ENCODE measurements at places on chromosomes 6 and 20.
A peak's percentile ranks its signal among the peaks of the same experiment; 100 is the strongest.

GRCh38 chr6:158762787-158763433 lies 56.3 kb downstream of the EZR start:
- DNase-seq, result no peak

GRCh38 chr6:138321934-138322333 lies 55.8 kb upstream of the SMIM28 start:
- no peak for DNase-seq

DNA sequence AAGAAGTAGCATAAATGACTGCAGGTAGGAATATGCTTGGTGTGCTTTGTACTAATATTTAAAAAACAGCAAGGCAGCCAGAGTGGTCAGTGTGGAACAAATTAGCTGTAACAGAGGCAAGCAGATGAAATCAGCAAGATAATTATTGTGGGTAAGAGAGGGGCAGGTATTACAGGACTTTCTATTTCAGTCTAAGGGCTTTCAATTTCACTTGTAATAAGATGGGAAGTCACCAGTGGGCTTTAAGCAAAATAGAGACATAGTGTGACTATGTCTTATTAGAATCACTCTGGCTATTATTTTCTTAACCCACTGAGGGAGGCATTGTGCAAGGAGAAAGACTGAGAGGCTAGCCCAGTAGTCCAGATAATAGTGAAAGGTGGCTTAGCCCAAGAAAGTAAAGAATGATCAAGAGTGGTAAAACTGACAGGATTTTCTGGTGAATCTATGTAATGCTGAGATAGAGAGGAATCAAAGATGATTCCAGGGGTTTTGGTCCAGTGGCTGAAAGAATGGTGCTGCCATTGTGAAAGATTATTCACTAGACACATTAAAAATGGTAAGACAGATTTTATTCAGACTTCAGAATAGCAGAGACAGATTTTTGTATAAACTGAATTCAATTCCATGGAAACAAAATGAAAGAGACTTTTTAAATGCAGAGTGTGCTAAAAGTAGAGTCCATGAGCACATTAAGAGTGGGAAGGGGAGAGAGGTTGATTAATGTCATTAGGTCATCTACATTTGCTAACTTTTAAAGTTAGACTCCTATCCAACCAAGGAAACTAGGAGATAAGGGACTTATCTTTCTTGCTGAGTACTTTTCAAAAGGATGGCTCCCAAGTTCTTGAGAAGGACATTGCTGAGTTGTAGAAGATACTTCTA lies 1136.0 kb downstream of the HACE1 start:
- DNase-seq, result no peak

DNA sequence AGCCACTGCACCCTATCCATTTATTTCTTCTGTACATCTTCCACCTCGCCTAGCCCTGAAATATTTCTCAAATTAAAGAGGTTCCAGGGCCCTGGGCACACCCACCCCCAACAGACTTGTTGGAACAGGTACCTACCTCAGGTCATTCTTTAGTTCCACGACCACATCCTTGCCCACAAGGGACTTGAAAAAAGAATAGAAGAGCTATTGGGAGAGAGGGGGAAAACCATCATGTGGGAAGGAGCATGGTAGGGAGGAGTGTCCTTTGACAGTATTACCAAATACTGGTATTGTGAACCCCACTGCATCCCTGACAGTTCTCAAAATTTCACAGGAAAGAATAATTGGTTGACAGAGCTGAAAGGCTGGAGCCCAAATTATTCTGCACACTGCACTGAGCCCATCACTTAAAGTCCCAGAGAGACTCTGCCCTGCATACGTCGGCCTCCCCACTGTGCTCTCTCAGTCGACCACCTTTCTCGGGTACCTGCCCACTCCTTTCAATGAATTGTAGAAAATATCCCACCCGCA lies 762 bp downstream of the LSM2 start:
- DNase-seq, result no peak

GRCh38 chr6:139327038-139327437 lies 35.2 kb upstream of the TXLNB start:
- DNase-seq, result no peak

GRCh38 chr6:63821442-63821841 lies 185.8 kb downstream of the PHF3 start:
- DNase-seq, result no peak

DNA sequence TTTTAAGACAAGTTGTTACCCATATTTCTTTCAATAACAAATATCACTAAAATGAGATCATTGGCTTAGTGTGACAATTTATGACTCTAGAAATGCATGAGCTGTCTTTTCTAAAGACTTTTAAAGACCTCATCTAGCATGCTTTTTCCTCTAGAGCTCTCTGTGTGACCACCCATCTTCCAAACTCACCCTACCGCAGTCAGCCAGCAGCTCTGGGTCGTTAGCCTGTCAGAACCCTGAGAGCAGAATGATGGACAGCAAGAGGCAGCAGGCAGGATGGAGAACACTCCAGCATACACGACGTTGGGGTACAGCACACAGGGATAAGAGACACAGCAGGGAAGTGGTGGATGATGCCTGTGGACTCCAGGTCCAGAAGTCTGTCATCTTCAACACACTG lies 45.1 kb upstream of the TBX18 start:
- DNase-seq, result no peak

DNA sequence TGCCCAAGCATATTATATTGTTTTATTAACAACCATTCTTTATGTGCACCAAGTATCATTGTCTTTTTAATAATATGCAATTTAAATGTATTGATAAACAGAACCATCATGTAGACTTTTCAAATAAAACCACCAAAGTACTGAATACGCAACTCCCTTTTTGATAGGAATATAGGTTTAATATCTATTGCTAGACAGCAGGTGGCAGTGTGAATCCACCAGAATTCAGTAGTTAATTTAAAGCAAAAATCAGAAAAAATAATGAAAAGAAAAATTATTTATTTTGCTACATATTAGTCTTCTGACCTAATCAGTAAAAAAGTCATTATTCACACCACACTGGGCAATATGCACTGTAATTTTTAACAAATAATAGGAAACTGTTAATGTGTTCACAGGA lies 143.7 kb downstream of the KLHL32 start:
- DNase-seq, result peak; percentile 9

GRCh38 chr20:21230686-21231085 lies 72.4 kb upstream of the XRN2 start:
- DNase-seq, result no peak

- no peak for DNase-seq
These were observed 27.4 kb upstream of the VAPB start for GRCh38 chr20:58361481-58362205.

- no peak for DNase-seq
These were observed 77.1 kb downstream of the TULP4 start for GRCh38 chr6:158389193-158389919.

GRCh38 chr6:156857573-156857972 lies 80.4 kb downstream of the ARID1B start:
- DNase-seq, result no peak

DNA sequence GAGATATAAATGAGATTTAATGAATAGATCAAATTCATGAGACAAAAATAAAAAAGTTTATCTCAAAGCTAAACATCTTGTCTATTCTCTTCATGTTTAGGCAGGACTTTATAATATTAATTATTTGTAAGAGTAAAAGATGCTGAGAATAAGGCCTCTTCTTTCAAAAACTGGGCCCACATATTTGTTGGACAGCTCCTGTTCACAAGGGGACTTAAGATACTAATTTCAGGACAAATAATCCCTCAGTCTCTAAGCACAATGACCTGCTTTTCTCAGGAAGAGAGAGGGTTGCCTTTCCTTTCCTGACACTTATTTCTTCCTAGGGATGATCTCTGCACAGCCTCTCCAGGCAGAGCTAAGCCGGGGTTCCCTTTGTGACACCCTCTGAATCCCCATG lies 43.3 kb downstream of the NOX3 start:
- no peak for DNase-seq

DNA sequence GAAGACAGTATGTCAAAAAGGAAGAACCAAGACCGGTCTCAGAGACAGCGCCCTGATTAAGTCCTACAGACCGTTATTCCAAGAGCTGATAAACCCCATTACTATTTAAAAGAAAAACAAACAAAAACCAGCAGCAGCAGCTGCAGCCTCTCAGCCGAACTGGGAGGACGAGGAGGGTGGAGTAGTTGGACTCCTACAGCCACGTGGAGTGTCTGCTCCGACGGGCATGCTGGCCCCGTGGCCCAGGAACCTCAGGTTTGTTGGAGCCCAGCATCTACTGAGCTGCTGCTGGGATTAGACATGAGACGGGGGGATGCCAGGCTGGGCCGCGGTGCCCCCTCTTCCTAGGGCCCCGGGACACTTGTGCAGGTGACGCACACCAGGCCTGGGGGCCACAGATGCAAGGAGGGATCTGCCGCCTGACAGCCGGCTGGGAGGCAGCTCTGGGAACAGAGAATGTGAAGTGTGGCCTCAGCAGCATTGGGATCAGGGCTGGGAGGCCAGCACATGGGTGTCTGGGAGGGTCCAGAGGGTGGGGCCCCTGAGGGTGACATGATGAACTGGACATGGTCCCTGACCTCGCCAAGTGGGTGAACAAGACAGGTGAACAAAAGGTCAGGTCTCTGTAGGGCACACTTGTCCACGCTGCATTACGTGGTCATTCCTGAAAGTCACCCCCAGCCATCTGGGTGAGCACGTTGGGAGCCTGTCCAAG lies 2.9 kb upstream of the ZBTB46 start:
- DNase-seq, result no peak

GRCh38 chr6:121688974-121689373 lies 253.5 kb downstream of the GJA1 start:
- no peak for DNase-seq

- no peak for DNase-seq
These were observed 25.1 kb upstream of the PNPLA1 start for GRCh38 chr6:36244641-36245280.

Data from CD4-positive, alpha-beta memory T cell (primary cell).